Placental pericyte (primary cell): ENCODE measurements at places on chromosomes 4 and X. TPM values are rescaled to one million over a fixed set of nuclear protein-coding genes. Genes with fewer than 3 reads are reported as not detected.

ANK2 gene
- total RNA-seq: 13.3 and 30.4 TPM in 2 replicates

PNMA6A gene
- total RNA-seq: 0.29 and 1.5 TPM in 2 replicates

NOX1 gene
- total RNA-seq: 0.22 TPM in 1 of 2 replicates, not detected in the other

UGT2A3 gene
- not detected in 2 replicates for total RNA-seq

UGT2A1 gene
- not detected in 2 replicates for total RNA-seq
